Caki2 (cell line): ENCODE measurements at places on chromosomes 12 and 14. TPM values are rescaled to one million over a fixed set of nuclear protein-coding genes. Genes with fewer than 3 reads are reported as not detected.

The POLE2 gene
- 37.1 and 60.2 TPM in 2 replicates for total RNA-seq

The LUM gene
- total RNA-seq, result not detected in 2 replicates

The SMIM41 gene
- not detected in 2 replicates for total RNA-seq

The SIX4 gene
- total RNA-seq, result 3.5 and 4.8 TPM in 2 replicates

The MEG3 gene
- total RNA-seq, result not detected in 2 replicates

The GPR84 gene
- not detected in 2 replicates for total RNA-seq

The BCL2L14 gene
- not detected in 2 replicates for total RNA-seq

The KRT73 gene
- 0.51 TPM in 1 of 2 replicates, not detected in the other for total RNA-seq

The PLEKHD1 gene
- not detected in 2 replicates for total RNA-seq

The TSPAN11 gene
- not detected in 2 replicates for total RNA-seq

The PLXNC1 gene
- 0.10 TPM in 1 of 2 replicates, not detected in the other for total RNA-seq

The GLIPR1L2 gene
- total RNA-seq, result not detected in 2 replicates

The KLRC2 gene
- not detected in 2 replicates for total RNA-seq

The EIF2S3B gene
- total RNA-seq, result 0.12 and 0.14 TPM in 2 replicates

The PTPRB gene
- total RNA-seq, result 2.8 and 3.2 TPM in 2 replicates

The HEBP1 gene
- 2.1 and 6.4 TPM in 2 replicates for total RNA-seq

The B4GALNT3 gene
- 1.9 and 8.1 TPM in 2 replicates for total RNA-seq

The TAS2R43 gene
- not detected in 2 replicates for total RNA-seq

The MYF5 gene
- not detected in 2 replicates for total RNA-seq

The BCL11B gene
- total RNA-seq, result 0.03 TPM in 1 of 2 replicates, not detected in the other
